Stimulated activated CD4-positive, alpha-beta T cell treated with anti-CD3 and anti-CD28 coated beads, Interleukin-2, amount 100 ng/mL, for 24 hours (primary cell): ENCODE measurements at places on chromosomes 4 and X.

DNA sequence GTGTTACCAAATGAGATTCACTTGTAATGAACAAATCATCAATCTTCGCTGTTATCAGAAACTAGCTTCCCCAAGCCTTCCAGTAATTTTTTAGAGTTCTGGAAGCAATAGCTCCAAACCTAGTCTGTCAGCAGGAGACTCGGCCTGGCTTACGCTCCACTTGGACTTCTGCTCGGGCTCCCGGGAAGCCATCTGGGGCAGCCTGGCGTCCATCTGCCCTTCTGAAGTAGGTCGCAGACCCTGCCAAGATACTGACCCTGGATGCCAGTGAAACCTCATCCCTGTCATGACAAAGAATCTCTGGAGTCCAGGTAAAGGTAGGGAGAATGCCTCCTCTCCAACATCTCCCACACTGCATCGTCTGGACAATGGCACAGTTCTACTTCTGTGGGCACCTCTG, 493.8 kb upstream of the ZFP42 start:
- no peak for DNase-seq

DNA sequence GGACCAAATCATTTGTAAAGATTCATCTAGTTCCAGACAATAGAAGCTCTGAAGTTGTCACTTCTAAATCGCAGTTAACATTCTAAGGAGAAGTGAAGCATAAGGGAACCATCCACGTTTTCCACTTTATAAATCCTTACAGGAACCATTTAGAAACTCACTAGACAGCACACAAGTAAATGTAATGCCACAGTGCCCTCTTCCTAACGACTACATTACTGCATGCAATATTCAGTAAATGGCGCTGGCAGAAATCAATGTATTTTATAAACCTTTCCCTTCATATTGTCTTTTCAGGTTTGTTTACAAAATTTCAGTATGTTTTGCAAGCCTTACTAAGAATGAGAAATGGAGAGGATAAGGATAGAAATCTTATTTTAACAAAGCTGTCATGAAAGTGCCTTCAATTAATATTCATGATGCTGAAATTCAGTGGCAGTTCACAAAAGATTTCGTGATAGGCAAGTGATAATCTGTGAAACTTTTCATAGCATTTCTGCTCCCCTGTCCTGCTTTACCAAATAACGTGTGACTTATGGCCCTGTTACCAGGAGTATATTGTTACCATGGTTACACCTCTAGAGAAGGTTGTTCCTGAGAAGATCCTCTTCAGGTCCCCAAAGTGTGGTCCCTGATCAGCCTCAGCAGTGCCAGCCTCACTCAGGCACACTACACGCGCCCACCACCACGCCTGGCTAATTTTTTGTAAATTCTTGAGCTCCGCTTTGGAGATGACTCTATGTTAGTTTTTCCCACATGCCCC, 54.2 kb downstream of the TMA16 start:
- no peak for DNase-seq

DNA sequence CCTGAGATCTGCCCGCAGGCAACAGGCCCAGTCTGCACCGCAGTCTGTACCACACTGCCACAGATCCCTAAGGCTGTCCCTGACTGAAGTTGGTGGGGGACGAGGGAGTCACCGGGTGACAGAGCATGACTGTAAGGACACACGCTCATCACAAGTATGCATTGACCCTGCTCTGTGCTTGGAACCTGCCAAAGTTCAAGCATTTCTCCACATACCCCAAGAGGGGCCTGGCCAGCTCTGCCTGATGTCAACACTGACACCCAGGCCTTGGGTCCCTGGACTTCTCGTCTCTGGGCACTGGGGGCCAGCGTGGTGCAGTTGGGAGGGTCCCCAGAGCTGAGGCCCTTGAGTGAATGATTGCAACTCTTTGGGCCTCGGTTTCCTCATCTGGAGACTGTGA, 7.9 kb downstream of the BLOC1S4 start:
- DNase-seq = no peak

- DNase-seq = no peak
Observed at GRCh38 chr4:153228512-153229140, 24.4 kb downstream of the TRIM2 start.

- DNase-seq = no peak
Observed at GRCh38 chr4:156767911-156768415, 203.6 kb downstream of the PDGFC start.

DNA sequence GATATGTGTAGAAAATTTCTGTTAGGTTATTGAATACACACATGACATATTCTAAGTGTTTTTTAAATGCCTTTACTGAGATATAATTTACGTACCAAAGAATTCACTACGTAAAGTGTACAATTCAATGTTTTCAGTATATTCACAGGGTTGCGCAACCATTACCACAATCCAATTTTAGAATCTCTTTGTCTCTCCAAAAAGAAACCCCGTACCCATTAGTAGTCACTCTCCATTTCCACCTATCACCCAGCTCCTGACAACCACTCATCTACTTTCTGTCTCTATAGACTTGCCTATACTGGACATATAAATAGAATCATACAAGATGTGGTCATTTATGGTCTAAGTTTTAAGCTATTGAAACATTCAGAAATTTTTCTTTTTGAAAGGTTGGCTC, 53.0 kb upstream of the FBXW7 start:
- DNase-seq = no peak

- DNase-seq = no peak
Observed at GRCh38 chrX:56397636-56398035, 165.5 kb downstream of the KLF8 start.

- no peak for DNase-seq
Observed at GRCh38 chr4:106818764-106819163, 217.3 kb downstream of the DKK2 start.

GRCh38 chrX:53065104-53065503, 16.5 kb downstream of the GPR173 start:
- no peak for DNase-seq

- DNase-seq = no peak
Observed at GRCh38 chrX:153776611-153777045, 4.2 kb upstream of the SRPK3 start.

DNA sequence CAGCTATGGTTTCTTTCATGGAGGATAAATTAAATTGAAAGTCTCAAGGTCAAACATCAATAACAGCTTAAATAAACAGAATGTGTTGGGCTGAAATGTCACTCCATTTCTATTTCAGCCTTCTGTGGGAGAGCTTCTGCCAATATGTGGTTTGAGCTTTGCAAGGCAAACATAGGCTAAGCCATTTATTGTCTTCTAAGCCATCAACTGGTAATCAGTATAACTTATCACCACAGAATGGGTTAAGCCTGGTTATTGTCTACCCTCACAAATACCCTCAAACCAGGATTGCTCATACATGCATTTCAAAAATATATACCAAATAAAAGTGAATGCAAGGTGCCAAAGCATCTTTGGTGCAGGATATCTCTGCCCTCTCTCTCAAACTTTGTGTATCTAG, 52.7 kb downstream of the GABRB1 start:
- DNase-seq = no peak

GRCh38 chrX:86149119-86149518, 868 bp downstream of the DACH2 start:
- no peak for DNase-seq

GRCh38 chr4:143538979-143539669, 25.6 kb downstream of the SMARCA5 start:
- DNase-seq = no peak

DNA sequence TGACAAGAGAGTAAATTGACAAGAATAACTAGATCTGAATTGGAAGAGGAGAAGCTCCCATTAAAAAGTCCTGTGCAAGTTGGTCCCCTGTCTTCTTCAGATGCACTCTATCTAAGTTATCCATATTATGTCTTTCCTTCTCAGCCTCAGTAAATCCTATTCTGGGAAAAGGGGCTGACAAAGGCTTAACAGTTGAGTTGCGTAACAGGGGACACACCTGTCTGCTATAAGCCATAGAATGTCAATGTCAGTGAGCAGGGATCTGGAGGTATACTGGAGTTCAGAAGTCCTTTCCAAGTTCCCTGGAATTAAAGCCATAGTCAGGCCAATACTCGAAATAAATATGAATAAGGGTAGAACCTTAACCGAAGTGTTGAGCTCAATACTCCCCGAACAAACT, 26.3 kb upstream of the TNIP3 start:
- DNase-seq = no peak

GRCh38 chr4:73929278-73929677, 52.5 kb downstream of the PF4 start:
- DNase-seq = no peak

- DNase-seq = no peak
Observed at GRCh38 chr4:140659943-140660700, 91.4 kb upstream of the UCP1 start.

GRCh38 chrX:78111140-78111931, 7.3 kb downstream of the PGK1 start:
- DNase-seq = no peak

DNA sequence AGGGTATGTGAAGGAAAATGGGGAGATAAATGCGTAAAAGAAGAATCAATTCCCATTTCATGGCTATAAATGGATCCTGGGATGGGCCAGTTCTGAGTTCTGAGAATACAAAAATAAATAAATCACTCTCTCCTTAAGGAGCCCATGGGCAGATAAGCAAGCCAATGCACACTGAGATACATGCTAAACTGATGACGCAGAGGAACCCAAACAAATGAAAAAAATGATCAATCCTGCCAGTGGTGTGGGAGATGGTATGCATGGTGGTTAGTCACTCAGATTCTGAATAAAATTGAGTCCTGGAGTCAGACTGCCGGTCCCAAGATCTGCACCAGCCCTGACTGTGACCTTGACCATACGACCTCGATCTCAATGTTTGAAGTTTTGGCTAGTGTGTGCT, 59.7 kb downstream of the NEIL3 start:
- DNase-seq = no peak

DNA sequence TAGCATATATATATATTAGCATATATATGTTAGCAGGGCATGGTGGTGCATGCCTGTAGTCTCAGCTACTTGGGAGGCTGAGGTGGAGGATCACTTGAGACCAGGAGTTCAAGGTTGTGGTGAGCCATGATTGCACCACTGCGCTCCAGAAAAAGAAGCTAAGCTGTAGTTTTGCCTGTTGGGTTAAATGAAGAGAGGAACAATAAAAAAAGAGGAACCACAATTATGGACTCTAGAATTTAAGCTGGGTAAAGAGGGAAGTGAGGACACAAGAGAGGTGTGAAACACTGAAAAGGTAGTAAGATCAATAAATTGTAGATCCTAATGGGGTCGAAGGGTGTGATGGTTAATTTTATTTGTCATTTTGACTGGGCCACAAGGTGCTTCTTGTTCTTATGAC, 40.5 kb upstream of the HSD17B10 start:
- no peak for DNase-seq

GRCh38 chr4:162392946-162393345, 229.1 kb upstream of the FSTL5 start:
- DNase-seq = no peak
